ENCODE measurements at places on chromosomes 7 and 10.

DNA sequence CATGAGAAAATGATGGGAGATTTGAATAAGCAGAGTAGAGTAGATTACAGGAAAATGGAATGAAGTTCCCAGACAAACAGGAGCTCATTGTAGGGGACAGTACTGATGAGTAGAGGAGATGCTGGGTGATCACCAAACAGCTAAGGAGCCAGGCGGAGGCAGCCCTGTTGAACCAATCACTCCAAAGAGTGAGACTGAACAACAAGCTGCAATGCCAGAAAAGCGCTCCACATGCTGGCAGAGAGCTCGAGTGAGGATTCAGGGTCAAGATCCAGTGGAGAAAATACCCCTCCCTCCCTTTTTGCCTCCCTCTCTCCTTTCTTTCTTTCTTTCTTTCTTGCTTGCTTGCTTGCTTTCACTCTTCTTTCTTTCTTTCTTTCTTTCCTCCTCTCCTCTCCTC is 133.3 kb downstream of the PFKFB3 start:
- DNase-seq: no peak

DNA sequence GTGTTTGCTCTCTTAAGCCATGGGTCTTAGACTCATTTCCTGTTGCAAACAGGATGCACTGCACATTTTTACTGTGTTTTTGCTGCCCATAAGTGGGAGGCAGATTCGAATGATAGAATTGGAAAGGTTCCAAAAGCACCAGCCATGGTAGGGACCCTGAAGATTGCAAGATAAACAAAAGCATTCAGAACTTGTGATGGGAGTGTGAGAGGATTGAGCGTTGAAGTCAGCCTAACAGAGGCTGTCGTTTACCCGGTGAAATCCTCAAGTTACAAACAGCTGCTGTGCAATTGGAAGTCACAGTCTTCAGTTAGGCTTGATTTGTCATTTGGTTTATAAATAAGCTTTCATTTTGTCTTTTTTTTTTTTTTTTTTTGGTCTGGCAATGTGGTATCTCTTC is 192.7 kb upstream of the MKI67 start:
- DNase-seq: peak; percentile 57

DNA sequence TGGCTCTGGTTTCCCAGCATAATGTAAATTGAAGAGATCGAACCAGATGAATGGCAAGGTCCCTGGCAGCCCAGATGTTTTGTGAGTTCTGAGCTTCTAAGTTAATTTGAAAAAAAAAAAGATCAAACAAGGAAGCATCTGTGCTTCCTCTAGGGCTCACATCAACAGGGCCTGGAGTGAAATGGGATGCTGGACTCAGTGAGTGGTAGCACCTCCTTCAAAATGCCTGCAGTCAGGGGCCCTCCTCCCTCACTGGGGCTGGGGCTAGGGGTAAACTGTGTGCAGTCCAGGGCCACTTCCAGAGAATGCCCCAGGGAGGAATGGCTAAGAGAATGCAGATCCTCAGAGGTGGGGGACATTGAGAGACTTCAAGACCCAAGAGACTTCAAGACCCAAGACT is 6.0 kb upstream of the CUEDC2 start:
- no peak for DNase-seq

GRCh38 chr7:23022851-23023250 is 8.9 kb upstream of the HYCC1 start:
- DNase-seq: no peak

- no peak for DNase-seq
Observed at GRCh38 chr7:40310258-40310657, 175.5 kb downstream of the SUGCT start.

DNA sequence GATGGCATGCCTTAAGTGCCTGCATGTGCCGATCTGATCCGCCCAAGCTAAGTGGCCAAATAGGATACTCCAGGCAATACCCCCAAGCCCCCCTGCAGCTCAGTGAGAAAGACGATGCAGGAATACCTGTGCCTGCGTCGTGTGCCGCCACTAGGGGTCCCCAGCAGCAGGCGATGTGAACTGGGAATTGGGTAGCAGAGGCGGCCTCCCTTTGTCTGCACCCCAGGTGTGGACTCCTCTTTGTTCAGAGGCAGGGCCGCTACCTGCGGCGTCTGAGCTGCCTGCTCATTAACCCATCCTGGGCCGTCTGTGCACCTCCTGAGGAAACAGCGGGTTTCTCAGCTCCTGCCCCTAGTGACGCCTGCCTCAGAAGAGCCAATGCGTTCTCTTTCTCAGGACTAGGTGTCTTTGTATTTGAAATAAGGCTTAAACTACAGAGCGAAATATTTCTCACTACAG is 4.8 kb upstream of the CHN2 start:
- peak; percentile 89 for DNase-seq

DNA sequence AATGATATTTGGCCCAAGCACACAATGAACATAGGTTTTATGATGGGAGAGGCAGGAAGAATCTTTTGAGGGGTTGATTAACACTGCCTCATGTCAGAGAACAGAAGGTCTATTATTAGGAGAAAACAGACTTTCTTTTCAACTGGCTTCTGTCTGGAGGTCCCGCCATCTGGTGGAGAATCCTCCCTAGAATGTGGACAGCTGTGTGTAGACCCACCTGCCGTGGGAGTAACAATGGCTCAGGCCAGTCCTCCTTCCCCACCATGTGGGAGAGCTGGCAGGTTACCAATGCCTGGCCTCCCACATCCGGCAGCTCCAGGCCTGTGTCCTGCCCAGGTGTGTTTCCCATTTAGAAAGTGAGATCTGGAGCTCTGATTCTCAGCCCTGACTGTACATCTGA is 70.4 kb upstream of the AOAH start:
- no peak for DNase-seq

DNA sequence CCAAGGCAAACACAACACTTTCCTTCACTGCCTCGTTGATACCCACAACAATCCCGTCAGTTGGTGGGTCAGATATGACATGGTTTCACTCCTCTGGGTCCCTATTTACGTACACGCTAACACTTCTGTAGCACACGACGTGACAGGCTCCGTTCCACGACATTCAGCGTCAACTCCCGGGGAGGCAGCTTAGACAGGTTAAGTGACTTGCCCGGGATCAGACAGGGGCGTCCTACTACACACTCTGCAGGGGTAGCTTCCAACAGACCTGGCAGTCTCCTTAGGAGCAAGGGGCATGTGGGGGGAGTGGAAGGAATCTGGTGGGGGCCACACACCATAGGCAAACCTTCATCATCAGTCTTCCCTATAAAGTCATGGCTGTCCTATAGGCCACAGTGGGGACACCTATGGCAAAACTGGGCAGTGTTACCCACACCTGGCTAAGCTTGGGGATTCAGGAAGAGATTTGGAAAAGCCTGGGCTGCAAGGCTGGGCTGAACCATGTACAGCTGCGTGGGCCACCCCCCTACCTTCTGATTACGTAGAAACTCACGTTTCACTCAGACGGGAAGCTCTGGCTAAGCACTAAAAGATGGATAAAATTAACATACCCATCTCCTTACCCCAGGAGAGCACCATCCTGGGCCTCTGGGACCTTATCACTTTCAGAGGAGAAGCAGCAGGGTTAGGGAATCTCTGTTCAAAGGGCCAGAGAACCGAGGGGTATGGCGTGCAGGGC is 2.0 kb downstream of the TYSND1 start:
- DNase-seq: no peak

DNA sequence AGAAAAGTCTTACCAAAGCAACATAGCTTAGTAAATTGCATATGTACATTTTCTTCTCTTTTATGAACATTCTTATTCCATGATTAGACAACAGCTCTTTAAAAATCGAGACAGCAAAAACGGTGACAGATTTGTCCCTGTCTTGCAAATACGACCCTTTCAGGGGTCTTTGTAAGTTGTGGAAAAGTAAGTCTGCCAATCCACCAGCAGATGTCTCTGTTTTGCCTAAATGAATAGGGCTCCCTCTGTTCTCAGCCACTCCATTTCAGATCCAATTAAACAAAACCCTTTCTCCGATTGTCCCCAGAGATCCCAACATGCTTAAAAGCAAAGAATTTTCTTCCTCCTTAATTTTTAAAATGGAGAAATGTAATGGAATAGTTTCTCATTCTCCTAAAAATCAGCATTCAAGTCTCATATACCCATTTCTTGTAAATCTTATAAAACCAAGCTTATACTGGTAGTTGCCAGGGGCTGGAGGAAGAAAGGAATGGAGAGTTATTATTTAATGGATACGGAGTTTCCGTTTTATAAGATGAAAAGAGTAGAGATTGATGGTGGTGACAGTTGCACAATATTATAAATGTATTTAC is 61.0 kb upstream of the NFE2L3 start:
- DNase-seq: peak; percentile 87

GRCh38 chr7:114088470-114088940 is 169.7 kb upstream of the PPP1R3A start:
- no peak for DNase-seq

GRCh38 chr10:43775384-43775783 is 126.7 kb upstream of the ZNF32 start:
- no peak for DNase-seq

- no peak for DNase-seq
Observed at GRCh38 chr10:77164616-77165311, 472.8 kb downstream of the KCNMA1 start.

Data from DMS79 treated with DMSO at 0.1 percent for 48 hours (cell line).